ENCODE measurements at places on chromosomes 4 and X. TPM values are rescaled to one million over a fixed set of nuclear protein-coding genes. Genes with fewer than 3 reads are reported as not detected.

DNA sequence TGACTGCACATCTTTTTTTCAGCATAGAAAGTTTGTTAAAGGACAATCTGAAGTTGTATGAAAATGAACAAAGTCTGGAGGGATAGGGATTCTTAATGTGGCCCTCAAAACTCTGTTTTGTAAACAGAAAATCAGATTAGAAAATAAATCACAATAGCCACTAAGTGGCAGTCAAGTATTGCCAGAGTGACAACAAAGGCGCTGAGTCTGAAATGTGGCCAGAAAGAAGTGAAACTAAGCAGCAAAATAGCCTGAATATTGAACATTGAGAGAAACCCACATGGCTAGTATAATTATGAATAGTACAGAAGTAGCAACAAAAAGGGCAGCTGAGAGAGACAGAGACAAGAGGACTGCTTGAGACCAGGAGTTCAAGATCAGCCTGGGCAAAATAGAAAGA is 81.1 kb upstream of the CT45A1 start:
- ATAC-seq, result peak; percentile 56

GRCh38 chr4:185357211-185357610 is 38.5 kb downstream of the LRP2BP start:
- no peak for ATAC-seq

GAGE12E gene
- total RNA-seq, result not detected

DNA sequence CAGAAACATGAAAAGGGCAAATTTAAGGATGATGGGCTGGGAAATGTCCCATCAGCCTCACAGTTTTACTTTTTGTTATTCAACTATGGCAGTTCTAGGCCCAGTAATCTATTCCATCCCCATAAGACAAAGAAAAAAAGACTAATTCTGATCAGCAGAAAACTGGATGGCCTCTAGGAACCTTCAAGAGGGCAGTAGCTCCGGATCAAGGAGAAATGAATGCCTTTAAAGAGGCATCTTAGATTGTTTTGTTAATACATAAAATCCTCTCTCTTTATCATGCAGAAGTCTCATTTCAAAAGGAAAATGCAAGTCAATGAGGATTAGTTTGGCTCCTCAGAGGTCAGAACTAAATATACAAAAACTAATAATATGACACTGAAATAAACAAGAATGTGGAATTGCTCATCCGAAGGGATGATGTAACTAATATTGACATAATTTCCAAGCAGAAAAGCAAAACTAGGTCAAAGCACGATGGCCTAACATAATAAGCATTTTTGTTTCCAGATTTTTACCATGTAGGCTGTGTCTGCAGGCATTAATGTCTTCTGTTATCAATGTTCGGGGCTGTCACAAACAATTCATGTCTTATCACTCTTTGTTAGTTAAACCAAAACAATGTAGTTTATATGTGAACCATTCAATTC is 8.8 kb downstream of the MID1 start:
- ATAC-seq, result no peak

DNA sequence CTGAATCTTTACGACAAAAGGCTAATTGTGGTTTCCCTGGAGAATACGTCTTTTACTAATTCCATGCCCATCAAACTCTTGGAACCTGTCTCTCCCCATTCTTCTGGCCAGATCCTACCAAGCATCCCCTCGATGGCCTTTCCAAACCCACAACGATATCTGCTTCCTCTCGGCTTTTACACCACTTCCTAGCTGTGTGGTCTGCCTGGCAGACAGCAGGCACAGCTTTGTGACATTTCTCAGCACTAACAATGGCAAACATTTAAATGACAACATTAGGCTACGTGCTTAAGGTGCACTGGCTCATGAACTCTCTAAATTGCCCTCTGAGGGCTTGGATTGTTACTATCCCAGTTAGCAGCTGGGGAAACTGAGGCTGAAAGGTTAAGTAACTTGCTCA is 141.0 kb downstream of the NSUN7 start:
- ATAC-seq, result no peak

DNA sequence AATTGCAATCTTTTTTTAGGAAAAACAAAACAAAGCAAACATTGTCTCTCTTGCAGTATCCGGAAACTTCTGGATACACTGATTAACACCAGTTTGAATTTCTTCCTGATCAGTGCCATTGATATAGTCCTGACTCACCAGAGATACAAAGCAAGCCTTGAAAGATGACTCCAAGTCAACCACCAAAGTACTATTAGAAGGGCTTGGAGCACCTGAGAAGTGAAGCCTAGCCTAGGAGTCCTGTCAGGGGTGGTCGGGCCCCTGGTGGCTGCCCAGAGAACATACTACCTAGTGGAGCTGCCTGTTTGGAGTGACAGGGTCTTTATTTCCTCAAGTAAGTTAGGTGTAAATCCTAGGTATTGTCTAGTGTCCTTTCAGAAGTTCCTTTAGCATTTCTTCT is 593.2 kb downstream of the ZNF674 start:
- no peak for ATAC-seq

DNA sequence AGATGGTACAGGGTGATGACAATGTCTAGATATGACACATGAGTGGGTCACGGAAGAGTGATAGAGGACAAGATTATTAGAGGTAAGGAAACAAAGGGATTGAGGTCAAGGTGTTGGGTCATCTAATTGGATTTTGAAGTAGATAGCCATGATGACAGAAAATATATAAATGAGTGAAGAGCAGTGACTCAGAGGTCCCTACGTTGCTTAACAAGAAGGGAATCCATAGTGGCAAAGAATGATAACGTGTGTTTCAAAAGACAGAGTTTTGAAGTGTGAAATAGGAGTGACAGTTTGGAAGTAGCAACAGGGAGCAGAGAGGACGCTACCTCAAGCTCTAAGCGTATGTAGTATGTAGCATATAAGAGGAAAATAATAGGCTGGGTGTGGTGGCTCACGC is 22.2 kb upstream of the CAMK2D start:
- no peak for ATAC-seq

NSUN7 gene
- total RNA-seq, result 0.22 TPM

DNA sequence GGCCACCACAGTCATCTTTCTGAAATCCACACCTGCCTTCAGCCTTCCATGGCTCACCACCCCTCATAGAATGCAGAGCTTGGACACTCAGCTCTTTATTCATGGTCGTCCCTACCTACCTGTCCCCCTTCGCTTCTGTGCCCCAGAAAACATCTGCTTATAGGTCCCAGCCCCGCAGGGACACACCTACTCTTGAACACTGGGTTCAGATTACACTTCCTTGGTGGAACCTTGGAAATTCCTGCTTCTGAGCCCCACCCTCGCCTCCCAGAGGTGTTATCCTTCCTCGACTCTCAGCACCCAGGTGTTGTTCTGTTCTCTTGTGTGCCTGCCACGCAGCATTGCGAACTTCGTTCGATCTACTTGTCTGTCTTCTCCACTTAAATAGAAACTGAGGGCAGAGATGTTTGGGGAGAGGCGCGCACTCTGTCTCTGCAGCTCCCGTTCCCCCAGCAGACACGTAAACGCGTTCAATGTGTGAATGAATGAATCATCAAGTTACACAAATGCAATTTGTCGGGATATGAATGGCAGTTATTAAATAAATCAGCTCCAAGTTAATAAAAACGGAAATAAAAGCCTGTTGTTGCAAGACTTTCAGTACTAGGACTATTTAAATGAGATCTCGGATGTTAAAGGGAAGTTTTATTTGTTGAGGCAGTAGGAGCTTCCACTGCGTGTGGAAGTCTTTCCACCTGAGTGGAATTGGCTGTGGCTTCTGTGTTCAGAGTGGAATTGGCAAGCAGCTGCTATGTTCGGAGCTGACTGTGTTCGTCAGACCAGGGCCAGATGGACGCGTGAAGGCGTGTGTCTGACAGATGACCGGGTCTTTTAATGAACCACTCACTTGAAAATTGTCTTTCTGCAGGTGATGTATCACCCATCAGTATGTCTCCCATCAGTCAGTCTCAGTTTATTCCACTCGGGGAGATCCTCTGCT is 95.6 kb downstream of the STOX2 start:
- no peak for ATAC-seq

DNA sequence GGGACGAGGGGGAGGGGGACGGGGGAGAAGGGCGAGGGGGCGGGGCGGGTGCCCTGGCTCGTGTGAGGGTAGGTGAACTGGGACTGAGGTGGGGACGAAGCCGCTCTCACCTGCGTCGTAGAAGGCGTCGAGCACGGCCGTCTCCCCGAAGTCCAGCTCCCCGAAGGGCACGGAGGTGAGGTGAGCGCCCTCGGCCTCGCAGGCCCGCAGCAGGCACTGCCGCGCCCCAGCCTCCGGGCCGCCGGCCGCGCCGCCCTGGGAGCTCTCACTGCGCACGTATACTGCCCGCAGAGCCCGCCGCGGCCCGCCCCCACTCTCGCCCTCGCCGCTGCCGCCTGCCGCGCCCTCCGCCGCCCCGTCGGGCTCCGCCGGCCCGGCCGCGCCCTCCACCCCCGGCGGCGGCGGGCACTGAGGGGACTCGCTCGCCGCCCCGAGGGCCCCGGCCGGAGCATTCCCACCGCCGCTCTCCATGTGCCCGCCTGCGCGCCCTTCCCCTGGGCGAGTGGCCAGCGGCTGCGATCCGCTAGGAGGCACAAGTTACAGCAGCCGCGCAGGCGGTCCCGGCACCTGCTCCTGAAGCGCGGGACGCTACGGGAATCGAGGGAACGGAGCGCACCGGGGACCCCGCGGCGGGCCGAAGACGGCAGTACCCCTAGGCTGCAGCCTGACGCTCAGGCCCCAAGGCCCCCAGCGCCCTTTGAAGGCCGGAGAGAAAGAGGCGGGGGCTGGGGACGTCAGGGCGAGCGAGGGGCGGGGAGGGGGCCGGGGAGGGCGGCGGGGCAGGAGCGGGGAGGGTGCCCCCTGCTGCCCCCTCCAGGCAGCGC is at the start of gene MAP3K15:
TSS of gene MAP3K15 (minus strand) at position 718 of the 824 bp plus-strand sequence. CDS start at position 471, 247 bp downstream.
- ATAC-seq, result peak; percentile 77

- no peak for ATAC-seq
Measured at GRCh38 chr4:147709999-147710398, 21.9 kb upstream of the ARHGAP10 start.

DNA sequence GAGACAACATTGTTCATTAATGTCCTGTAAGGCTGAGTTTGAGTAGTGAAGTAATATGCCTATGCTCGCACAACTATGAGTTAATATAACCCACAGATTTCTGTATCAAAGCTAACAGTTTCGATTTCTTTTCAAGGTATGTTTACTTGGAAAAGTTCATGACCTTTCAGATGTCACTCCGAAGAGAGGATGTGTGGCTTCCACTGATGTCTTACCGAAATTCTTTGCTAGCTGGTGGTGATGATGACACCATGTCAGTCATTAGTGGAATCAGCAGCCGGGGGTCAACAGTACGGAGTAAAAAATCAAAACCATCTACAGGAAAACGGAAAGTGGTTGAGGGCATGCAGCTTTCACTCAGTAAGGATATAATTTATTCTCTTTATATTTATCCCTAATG is 124.9 kb downstream of the STAG2 start:
- no peak for ATAC-seq

DUSP9 gene
- 0.89 TPM for total RNA-seq

- ATAC-seq, result no peak
Measured at GRCh38 chr4:113537203-113537602, 224.3 kb downstream of the CAMK2D start.

ZFP92 gene
- 0.04 TPM for total RNA-seq

ERVMER34-1 gene
- total RNA-seq, result 0.36 TPM

DNA sequence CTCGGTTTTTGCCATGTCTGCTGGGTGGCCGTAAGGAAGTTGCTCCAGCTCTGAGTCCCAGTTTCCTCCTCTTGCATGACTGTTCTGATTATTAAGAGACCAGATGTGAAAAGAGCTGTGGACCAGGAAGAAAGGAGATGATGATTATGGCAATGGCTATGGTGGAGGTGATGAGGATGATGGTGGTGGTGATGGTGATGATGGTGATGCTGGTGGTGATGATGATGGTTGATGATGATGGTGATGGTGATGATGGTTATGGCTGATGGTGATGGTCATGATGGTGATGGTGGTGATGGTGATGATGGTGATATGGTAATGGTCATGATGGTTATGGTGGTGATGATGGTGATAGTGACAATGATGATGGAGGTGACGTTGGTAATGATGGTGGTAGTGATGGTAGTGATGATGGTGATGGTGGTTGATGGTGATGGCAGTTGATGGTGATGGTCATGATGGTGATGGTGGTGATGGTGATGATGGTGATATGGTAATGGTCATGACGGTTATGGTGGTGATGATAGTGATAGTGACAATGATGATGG is 107.8 kb upstream of the NKX1-1 start:
- no peak for ATAC-seq

- ATAC-seq, result peak; percentile 49
Measured at GRCh38 chrX:134670134-134670924, 12.1 kb upstream of the PLAC1 start.

WAS gene
- 1.2 TPM for total RNA-seq

DNA sequence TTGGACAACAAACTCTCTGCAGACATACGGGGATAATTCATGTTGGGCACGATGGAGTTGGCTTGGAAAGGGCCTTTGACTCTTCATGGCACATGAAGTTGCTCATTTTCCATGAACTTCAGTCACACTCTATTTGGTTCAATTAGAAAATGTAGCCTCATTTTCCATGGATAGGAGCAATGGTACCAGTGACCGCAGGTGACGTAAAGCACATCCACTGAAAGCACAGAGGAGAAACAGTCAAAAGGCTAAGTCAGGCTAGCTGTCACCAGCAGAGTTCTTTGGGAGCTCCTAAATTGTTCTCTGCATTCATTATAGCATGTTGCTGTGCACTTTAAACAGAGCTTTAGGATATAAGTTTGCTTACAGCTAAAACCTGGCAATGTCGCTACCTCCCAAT is 39.9 kb upstream of the MAP3K15 start:
- ATAC-seq, result no peak

- no peak for ATAC-seq
Measured at GRCh38 chr4:165628572-165628971, 244.5 kb upstream of the TLL1 start.

DNA sequence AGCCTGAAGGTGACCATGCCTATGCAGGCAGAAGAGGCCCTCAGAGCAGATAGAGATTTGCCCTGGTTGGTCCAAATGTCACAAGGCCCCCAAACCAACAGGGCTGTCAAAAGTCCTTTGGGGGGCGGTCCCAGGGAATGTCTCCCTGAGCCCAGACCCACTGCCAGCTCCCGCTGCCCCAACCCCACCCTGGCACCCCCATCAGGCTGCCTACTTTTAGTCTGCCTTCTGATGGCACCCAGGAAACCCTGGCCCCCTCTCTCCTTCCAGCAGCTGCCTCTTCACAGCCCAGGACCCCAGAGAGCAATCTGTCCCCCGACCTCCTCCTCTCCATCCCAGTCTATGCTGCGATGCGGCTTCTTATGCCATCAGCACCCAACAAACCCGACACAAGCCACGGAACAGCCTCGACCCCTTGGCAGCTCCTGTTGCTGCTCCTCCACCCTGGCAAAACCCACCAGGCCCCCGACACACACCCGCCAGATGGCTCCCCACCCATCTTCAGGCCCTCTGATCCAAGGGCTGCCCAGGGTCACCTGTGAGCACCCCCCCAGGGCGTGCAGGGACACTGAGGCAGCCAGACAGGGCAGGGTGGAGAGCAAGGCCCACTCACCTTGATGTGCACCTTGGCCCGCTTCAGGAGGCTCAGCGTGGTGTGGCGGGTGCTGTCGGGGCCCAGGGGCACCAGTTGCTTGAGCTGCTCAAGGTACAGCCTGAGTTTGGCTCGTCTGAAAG is 9.9 kb downstream of the MXD4 start:
- ATAC-seq, result no peak

Data from motor neuron (in vitro differentiated cells).